ENCODE measurements at places on chromosomes 2 and 18.

DNA sequence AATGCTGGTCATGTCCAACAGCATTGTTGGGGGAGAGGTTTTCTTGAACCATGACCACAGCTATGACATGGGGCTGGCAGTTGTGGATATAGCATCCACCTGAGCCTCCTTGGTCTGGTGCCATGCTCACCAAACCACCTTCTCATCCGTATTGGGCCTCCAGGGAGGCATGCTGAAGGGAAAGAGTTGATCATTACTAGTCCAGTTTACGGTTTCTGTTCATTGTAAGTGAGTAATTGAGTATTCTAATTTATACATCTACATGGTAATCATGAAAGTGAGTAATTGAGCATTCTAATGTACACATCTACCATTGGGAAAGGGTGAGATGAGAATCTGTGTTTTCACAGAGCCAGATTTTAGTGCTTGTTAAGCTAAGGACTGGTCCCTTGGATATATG is 6.8 kb downstream of the TMEM87B start:
- no peak for DNase-seq

GRCh38 chr18:56676639-56677038 is 25.5 kb downstream of the WDR7 start:
- no peak for DNase-seq

GRCh38 chr2:37683241-37683640 is 11.8 kb upstream of the CDC42EP3 start:
- no peak for DNase-seq

DNA sequence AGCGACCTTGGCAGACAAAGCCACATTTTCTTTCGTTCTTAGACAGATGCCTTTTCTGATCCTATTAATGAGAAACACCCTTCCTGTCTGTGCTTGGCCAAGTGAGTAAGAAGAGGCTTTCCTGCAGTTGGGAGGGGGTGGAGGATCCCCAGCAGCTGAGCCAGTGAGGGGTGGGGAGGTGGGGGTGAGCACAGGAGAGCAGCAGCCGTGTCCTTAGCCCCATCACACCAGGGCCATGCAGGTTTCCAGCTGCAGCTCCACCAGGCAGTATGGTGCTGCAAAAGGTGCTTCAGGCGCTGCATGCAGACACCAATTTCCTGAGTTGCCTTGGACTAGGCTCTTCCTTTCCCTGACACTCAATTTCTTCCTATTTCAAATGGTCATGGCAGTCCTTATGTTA is 123.3 kb upstream of the SIX2 start:
- no peak for DNase-seq

DNA sequence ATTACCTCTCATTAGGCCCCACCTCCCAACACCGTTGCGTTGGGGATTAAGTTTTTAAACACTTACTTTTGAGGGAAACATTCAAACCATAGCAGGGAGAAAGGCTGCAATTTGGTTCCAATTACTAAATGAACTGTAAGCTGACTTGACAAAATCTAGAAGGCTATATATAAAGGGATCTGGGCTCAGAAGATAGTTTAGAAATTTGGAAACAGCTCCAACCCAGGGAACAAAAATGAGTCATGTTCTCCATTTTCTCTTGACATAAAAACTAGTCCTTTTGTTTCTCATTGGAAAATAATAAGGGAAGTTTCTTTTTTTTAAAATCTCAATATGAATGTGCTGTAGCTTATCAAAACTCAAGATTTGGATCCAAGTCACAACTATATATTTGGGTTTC is 17.5 kb downstream of the MOGAT1 start:
- DNase-seq, result no peak

DNA sequence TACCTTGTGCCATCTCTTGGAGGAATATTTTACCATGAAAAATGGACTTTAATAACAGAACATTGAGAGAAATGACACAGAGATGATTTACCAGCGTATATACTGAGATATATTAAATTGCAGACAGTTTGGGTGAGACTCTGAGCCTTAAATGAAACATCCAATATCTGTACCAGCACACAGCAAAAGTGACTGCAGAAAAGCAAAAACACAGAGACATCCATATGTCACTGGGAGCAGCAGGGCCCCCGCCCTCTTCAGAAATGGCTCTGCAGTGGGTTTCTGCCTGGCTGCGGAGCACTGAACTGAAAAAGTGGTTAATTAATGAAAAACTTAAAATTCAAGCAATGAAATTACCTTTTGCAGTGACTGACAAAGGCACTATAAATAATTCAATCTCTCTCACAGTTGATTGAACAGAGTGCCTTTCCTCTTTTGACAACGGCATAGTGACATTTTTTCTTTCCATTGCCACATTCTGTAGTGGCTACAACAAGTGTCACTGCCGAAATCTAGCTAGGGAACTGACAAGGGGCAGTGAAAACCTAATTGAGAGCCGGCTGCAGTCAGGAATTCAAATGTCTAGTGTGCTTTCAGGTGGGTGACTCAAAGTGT is 353.4 kb downstream of the ALK start:
- DNase-seq, result no peak

DNA sequence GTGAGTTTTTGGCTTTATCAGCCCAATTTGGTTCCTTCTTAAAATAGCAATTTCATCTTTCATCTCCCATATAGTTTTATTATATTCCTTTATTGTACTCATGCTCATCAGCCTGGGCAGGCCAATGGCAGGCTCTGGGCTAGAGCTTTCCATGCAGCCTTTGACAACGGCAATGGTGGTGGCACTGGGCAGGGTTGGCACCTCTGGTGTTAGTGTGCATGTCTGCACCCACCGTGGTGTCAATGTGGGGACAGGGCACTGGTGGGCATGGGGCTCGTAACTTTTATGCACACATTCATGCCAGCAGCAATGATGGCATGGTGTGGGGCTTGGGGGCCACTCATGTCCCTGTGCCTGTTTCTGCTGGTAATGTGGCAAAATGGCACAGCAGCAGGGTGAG is 1305.4 kb downstream of the DSC3 start:
- no peak for DNase-seq

GRCh38 chr2:105262651-105263091 is 21.1 kb downstream of the GPR45 start:
- DNase-seq, result no peak

GRCh38 chr2:132522901-132523300 is 106.3 kb downstream of the GPR39 start:
- no peak for DNase-seq

DNA sequence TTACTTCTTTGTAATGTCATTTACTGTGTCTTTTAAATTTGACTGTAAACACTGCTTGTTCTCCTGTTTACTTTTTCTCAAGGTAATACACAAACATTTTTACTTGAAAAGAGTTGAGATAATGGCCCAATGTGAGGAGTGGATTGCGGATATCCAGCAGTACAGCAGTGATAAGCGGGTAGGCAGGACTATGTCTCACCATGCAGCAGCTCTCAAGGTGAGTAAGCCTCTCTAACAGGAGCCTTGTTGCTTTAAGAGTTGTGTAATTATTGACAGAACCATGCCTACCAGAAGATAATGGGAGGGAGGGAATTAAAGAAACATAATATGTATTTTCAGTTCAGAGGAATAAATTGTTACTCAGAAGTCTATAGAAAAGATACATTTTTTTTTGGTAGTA is 16.5 kb upstream of the TTC27 start:
- DNase-seq, result no peak
